ENCODE measurements at places on chromosomes 13 and 19.
A peak's percentile ranks its signal among the peaks of the same experiment; 100 is the strongest.

GRCh38 chr13:31970231-31970930, 61.2 kb upstream of the FRY start:
- DNase-seq = no peak

GRCh38 chr13:23059173-23059572, 121.6 kb upstream of the SGCG start:
- DNase-seq = no peak

GRCh38 chr19:16850133-16850532, 20.9 kb downstream of the SIN3B start:
- DNase-seq = no peak

- peak; percentile 80 for DNase-seq
Observed at GRCh38 chr19:49924004-49924880, 4.8 kb upstream of the ATF5 start.

- no peak for DNase-seq
Observed at GRCh38 chr13:113041896-113042295, 63.7 kb upstream of the F7 start.

DNA sequence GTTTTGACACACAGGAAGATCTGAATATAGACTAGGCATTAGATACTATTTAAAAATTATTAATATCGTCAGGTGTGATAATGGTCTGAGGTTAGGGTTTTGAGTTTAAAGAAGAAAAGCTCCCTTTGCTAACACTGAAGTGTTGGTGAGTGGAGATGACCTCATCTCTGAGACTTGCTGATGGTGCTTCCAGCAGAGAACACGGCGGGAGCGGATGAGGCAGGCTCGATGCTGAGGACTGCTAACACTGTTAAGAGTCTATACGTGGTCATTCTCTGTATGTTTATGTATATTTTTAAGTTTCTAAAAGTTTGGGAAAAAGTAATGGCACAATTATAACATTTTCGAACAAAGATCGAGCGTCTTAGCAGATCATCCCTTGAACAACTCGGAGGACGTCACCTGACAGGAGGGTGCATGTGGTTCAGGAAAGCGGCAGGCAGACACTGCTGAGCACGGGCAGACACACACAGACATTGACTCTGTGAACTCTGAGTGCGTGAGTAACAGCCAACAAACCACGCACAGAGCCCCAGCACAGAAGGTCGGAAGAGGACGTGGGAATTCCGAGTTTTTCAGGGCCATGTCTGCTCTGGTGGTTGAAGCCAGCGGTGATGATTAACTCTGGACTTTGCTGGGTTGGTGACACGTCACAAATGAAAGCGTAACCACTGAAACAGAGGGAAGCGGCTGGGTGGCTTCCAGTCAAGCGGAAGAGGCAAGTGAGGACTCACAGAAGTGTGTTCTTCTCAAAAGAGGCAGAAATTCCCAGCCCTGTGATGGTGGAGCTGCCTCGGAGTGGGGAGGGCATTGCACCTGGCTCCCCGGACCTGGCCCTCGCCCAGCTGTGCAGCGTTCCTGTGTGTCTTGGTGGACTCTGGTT, 91.9 kb upstream of the TEX29 start:
- DNase-seq = no peak

- no peak for DNase-seq
Observed at GRCh38 chr19:45114116-45114515, 21.1 kb downstream of the PPP1R37 start.

- DNase-seq = no peak
Observed at GRCh38 chr13:102472650-102473049, 70.8 kb upstream of the FGF14 start.

GRCh38 chr13:100773429-100773828, 98.8 kb upstream of the TMTC4 start:
- DNase-seq = no peak

GRCh38 chr19:29245215-29245614, 32.3 kb upstream of the UQCRFS1 start:
- DNase-seq = no peak

DNA sequence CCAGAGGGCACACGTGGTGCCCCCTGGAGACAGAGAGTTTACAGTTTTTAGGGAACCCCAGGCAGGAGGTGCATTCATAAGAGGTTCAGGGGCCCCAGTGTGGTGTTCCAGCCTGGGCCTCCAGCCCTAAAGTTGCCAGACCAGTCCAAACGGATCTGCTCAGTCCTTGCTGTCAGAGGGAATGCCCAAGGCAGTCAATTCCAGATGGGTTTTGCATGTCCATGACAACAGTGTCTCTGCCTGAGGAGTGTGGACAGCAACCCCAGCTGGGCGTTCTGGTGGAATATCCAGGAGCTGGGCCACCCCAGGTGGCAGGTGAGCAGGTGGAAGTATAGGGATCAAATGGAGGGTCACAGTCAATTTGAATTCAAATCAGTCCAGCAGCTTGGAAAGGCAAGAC, 25.3 kb downstream of the FBXO27 start:
- no peak for DNase-seq

DNA sequence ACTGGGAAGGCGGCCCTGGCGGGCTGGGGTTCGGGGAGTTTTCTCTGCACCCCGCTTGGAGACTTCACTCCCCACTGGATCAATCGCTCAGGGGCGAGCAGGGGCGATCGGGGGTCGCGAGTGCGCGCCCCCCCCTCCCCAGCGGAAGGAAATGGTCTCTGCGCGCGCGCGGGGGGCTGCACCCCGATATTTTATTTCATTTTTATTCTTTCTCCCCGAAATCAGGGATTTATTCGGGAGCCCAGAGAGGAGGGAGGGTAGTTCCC, 421 bp downstream of the ARID3A start:
- DNase-seq = no peak

- DNase-seq = no peak
Observed at GRCh38 chr13:44853641-44854040, 135.6 kb downstream of the NUFIP1 start.

- DNase-seq = no peak
Observed at GRCh38 chr19:3274942-3275582, 50.6 kb downstream of the CELF5 start.

- no peak for DNase-seq
Observed at GRCh38 chr13:101140087-101140770, 276.1 kb downstream of the NALCN start.

GRCh38 chr19:4971424-4971793, 2.5 kb downstream of the KDM4B start:
- no peak for DNase-seq

GRCh38 chr13:100627120-100627519, 38.5 kb upstream of the GGACT start:
- DNase-seq = no peak

DNA sequence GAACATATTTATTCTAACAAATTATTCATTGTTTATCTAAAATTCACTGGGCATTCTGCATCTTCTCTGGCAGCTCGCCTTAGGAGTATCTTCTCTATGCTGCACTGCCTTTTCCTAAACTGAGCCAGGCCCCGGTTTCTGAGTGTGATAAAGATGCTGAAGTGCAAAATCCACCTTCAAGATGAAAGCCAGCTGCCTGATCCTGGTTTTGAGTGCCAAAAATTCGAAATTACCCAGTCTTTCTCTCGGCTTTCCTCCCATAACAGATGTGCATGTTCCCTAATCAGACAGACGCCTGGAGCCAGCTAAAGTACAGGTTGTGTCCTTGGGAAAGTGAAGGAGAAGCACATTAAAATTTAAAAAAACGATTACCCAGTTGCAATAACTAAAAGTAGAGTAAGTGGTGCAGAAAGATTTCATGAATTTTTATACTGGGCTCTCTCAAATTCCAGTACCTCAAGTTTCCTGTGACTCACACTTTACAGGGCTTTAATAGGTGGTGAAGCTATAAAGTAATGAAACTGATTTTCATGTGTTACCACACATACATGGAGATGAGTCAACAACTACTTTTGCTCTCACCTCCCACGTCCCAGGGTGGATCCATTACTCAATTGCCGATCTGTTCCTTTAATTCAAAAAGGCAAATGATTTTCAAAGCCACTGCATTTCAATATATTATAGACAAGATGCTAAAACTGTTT, 65.0 kb upstream of the GTF2F2 start:
- DNase-seq = no peak

GRCh38 chr19:41350735-41351338, 2.9 kb downstream of the TGFB1 start:
- no peak for DNase-seq

DNA sequence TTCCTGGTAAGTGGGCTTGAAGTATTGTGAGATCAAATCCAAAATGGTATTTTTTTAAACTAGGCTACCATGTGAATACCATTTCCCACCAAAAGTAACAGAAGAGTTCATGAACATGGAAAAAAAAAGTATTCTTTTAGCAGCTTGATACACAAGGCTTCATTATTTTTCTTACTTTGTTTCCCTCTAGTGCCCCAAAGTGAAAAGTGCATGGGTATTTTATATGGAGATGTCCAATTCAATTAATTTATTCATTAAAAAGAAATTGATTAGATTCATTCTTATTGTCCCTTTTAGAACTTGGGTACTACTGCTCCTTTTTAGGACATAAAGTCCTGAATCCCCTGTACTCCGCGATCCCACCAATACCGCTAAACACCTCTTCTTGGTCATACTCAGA, 28.6 kb upstream of the SCEL start:
- no peak for DNase-seq

DNA sequence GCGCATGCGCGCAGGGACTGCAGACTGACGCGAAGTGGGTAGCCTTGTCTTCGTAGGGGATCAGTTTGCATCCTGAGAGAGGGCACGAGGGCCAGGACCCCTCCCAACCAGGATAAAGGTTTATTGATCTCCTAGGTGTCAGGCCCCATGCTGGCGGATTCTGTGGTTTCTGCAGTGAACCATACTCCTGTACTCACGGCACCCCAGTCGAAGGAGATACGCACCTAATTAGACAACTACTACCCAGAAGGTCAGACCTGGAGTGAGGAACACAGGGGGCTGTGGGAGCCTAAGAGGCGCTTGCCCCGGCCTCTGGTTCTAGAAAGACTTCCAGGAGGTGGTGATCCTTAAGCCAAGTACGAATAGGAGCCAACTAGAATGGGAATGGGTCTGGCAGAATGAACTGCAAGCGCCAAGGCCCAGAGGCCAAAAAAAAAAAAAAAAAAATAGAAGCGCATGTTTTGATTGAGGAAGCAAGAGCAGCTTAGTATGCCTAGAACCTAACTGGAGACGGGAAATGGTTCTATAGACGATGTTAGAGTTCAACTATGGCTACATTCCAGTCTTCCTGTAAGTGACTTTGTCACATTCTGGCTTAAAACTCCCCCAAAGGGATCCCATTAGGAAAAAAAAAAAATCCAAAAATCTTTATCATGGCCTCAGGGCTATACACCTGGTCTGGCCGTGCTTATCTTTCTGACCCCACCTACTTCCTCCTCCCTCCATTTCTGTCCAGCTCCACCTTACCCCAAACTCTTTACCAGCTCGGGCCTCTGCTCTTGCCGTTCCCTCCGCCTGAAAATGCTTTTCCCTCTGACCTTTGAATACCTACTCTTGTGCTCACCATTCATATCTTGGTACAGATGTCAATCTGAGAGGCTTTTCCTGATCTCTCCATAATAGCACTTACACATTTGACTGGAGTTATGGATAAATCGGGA, 902 bp upstream of the ZNF428 start:
- DNase-seq = no peak

- no peak for DNase-seq
Observed at GRCh38 chr19:32865326-32865725, 4.2 kb downstream of the SLC7A9 start.

DNA sequence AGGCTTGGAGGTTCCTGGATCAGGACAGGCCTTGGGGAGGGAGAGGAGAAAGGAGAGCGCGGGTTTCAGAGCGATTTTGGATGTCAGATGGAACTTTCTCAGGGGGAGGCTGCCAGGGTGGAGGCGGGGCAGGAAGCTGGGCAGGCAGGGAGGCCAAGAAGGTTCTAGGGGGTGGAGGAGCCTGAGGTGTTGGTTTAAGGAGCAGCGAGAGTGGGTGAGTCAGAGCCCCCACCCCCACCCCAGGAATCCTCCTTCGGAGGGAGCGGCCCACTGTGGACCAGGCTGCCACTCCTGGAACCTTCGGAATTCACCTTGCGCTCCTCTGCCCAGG, 15.9 kb upstream of the NOP53 start:
- DNase-seq = no peak

- DNase-seq = no peak
Observed at GRCh38 chr13:74476788-74477187, 342.6 kb upstream of the KLF12 start.

GRCh38 chr19:4064149-4064495, 2.6 kb downstream of the ZBTB7A start:
- DNase-seq = no peak

DNA sequence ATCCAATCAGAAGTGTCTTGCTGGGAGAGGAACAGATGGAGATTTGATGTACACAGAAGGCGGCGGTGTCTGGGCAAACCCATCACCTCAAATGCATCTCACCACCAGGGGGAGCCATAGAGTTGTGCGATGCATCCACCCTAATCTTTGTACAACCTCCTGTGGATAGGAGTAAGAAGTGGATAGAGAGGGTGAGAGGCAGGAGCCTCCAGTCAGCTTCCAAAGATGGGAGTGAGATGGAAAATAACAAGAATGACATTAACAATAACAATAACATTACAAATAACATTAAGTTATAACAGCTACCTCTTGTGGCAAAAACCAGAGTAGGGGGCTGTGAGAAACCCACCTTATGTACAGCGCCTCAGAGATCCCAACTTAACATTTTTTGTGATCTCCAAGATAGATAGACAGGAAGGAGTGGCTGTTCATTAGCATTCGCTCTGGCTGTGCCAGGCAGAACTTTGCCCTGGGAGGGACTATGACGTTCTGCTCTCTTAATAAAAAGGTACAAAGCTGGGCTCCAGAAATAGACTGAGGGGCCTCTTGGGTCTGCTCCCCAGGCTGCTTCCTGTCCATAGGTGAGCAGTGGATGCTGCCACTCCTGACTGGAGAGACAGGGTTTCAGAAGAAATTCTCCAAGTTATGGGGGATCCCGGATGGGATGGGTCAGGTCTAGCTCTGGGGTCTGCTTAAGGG, 5.2 kb upstream of the CEACAM18 start:
- DNase-seq = peak; percentile 52

DNA sequence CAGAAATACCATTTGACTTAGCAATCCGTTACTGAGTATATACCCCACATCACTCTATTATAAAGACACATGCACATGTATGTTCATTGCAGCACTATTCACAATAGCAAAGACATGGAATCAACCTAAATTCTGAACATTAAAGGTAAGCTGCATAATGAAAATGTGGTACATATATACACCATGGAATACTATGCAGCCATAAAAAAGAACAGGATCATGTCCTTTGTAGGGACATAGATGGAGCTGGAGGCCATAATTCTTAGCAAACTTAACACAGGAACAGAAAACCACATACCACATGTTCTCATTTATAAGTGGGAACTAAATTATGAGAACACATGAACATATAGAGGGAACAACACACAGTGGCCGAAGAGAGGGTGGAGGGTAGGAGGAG, 85.2 kb downstream of the NDFIP2 start:
- no peak for DNase-seq

- DNase-seq = no peak
Observed at GRCh38 chr19:19948800-19949199, 48.1 kb downstream of the ZNF93 start.
